Cerebellum (tissue), 4 donors: ENCODE measurements at places on chromosomes 4 and X.

DNA sequence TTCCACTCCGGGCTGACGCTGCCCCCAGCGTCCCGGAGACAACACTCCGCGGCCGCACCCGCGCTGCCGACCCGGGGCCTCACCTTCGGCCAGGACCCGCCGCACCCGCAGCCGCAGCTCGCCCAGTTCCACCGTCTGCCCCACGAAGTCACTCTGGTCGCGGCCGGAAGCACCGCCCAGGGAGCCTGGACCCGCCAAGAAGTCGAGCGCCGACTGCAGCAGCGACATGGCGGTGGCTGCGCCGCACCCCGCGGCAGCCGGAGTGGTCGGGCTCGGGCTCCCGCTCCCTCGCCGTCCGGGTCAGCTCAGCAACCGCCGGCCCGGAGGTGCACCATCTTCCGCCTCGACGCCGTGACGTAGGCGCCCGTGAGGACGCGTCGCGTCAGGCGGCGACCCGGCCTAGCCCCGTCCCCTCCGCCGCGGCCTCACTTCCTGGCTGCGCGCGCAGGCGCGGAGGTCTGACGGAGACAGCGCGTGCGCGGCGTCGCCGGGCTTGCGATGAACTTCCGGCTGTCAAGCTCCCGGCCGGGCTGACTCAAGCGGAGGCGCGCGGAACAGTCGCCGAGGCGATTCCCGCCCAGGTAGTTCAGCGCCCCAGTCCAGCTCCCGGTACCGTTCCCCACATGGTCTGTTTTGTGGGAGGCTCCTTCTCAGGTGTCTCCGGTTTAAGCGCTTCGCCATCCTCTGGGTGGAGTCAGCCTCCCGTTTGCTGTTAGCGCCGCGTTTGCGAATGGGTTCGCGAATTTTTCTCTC is at the start of the genes GAK and TMEM175:
Gene GAK, minus strand, starts transcription at position 357 of the 753 bp plus-strand sequence. Its CDS starts 129 bp downstream, at position 228.
Gene TMEM175, plus strand, starts transcription at position 501 of the 753 bp plus-strand sequence. CDS start 15,280 bp downstream, outside the sequence.
- DNase-seq = peak; percentile 99

DNA sequence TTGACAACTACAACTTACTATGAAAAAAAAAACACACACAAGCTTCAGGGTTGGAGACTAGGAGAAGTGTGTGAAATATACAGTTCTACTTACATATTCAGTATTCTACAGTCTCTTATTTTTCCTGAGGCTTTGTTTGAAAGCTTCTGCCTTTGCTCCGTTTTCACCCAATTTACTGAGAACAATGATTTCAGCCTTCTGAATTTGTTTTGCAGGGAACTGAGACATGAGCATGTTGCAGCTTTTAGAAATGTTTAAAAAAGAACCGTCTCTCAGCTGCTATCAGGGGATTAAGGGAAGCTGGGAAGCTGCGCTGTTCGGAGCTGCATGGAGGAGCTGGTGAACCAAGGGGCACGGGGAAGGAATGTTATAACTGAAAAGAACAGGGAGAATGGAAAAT is 85.7 kb downstream of the QDPR start:
- no peak for DNase-seq

DNA sequence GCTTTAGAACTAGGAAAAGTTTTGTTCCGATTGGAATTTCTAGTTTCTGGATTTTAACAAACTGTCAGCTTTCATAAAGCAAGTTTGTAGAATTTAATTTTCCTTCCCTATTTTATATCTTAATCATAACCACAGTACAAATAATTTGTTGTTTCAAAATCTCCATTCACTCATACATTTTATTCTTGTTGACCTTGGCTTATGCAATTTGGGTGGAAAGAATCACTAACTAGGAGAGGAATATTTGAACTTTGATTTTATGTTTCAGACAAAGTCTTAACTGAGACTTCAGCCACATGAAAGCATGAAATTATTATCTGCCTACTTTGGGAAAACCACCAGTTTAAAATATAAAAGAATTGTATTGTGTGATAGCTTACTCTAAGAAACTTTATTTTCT is 427.9 kb downstream of the SPRY1 start:
- DNase-seq = no peak

- DNase-seq = no peak
Observed at GRCh38 chr4:48665555-48666186, 114.4 kb downstream of the FRYL start.

DNA sequence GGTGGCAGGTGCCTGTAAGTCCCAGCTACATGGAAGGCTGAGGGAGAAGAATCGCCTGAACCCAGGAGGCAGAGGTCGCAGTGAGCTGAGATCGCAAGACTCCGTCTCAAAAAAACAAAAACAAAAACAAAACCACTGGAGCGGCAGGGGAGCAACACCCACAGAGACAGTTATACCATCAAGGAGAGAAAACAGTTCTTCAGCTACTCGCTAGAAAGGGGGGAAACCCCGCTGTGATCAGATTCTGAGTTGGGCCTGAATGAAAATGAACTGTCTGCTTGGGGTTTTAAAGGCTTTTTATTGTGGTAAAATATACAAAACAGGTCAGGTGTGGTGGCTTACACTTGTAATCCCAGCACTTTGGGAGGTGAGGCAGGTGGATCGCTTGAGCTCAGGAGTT is 16.8 kb upstream of the IRAK1 start:
- DNase-seq = no peak

DNA sequence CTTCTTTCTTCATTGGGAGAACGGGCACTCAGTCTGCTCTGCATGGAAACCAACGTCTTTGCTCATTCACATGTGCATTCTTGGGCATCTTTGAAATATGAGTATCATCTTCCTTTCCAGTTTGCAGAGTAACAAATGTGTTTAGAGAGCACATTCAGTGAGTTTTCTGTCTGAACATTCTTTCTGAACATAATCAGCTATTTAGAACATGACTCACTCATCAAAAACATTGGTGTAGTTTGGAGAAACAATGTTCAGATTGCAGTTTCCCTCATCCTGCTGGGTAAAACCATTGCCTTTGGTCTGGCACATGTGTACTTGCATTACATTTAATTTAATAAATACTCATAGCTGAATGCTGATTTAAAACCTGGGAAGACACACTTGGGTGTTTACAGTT is 81.5 kb upstream of the F9 start:
- no peak for DNase-seq

DNA sequence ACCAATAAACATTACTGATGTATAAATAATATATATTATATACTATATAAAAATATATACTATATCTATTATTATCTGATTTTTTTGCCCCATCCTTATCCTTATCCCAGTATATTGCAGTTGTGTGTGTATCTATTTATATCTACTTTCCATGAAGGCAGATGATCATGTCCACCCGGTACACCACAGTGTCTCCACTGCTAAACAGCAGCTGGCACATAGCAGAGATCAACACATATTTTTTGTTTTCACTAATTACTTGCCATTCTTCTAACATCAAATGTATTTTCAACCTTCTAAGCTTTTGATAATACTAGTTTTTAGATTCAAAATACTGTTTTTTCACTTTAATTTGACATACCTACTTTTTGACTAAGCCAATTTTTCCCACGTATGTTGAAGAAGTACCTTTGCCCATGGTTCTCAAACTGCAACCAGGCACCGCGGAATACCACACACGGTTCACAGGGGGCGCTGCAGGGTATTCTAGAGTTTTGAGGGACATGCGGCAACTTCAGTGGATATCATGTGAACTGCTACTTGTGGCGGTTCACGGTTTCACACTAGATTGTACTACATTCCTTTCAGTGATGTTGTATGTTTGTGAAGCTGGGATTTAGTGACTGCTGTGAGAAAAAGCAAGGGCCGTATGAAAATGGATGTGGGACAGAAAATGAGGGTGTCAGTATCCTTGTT is 182.5 kb upstream of the NPY2R start:
- no peak for DNase-seq

GRCh38 chr4:150173982-150174398 is 95.7 kb downstream of the DCLK2 start:
- DNase-seq = peak; percentile 19

DNA sequence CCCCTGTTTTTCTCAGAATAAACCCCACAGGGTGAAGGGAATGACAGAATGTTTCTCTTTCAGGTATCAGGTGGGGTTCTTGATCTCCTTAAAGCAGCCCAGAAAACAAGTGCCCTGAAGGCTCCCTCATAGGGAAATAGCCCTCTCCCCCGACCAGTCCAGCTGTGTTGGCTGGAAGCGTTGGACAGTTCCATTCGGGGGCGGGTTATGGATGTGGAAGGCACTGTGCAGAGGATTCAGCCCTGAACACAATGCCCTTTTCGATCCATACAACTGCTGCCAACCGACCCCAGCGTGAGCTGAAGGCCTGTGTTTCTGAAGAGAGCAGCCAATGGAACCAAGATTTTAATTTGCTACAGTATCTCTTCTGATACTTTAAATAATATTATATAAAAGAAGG is 41.5 kb downstream of the SEL1L3 start:
- DNase-seq = no peak

DNA sequence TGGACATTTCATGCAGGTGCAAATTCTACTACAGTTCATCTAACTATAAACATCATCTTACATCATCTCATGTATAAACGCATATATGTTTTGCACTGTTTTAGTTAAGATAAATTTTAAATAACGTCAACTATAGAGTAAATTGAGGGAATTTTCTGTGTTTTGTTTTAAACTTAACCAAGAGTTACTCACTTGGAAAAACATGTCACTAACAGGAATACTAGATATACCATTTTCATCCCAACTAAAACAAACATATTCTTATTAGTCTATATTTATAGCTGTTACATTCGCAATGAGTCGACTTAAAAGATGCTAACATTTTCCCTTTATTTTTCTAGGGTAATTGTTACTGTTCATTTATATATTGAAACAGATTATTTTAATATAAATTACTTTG is 159.6 kb downstream of the PDGFC start:
- no peak for DNase-seq

- no peak for DNase-seq
Observed at GRCh38 chrX:46381630-46382029, 163.6 kb downstream of the ZNF674 start.

- no peak for DNase-seq
Observed at GRCh38 chr4:75009138-75009537, 76.2 kb downstream of the PARM1 start.

DNA sequence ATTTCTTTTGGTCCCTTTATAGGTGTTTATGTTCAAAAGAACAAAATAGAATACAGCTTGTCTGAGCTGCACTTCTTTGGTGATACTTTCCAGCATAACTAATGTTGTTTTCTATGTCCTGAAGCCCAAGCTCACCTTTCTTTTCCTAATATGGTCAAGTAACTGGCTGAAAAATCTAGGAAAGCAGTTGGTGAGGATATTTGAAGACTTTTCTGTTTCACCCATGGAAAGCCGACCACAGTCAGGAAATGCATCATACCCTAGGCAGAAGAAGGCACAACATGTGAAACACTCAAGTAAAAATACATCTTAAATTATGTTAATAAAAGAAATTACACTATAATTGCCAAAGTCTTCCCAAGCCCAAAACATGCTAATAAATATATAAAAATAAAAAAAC is 337.0 kb downstream of the PDGFC start:
- no peak for DNase-seq
